ENCODE measurements at places on chromosomes 2 and 18. TPM values are rescaled to one million over a fixed set of nuclear protein-coding genes. Genes with fewer than 3 reads are reported as not detected.

- no peak for DNase-seq
These were observed 231.9 kb upstream of the SIX2 start for GRCh38 chr2:45241061-45241561.

GRCh38 chr18:24995056-24995455 lies 356.9 kb downstream of the ZNF521 start:
- no peak for DNase-seq

- no peak for DNase-seq
These were observed 82.3 kb downstream of the TWIST2 start for GRCh38 chr2:238930216-238930615.

DNA sequence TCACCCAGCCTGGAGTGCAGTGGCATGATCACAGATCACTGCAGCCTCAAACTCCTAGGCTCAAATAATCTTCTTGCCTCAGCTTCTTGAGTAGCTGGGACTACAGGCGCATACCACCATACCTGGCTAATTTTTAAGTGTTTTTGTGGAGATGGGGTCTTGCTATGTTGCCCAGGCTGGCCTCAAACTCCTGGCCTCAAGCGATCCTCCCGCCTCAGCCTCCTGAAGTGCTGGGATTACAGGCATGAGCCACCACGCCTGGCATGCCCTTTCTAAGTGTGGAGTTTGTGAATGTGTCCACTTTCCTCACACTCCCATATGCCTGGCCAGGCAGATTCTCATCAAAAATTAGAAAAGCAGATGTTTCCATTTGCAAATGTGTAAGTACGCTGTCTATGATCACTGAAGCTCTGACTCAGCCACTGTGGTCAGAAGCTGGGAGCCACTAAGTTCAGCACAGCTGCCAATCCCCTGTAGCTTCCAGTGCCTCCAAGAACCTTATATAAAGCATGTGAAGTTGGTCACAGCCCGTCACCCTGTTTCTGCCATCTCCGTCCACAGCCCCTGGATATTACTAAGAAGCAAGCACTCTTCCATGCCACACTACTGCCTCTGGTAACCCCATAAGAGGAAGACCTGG lies 155.4 kb downstream of the FAM210A start:
- no peak for DNase-seq

DNA sequence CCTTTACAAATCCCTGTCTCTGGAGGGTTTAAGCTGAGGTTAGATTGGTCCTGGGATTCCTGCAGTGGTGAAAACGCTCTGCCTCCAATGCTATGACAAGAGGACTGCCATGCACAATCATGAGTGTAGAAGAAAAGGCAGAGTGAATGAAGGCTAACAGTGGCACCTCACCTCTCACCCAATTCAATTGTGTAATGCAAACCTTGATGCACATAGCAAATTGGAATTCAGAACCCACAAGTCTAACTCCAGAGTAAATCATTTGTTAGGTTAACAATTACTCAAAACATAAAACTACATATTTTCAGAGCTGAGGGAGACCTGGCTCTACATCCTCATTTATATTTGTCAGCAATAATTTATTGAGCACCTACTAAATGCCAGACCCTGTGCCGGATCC lies 1.8 kb downstream of the TGFBRAP1 start:
- no peak for DNase-seq

- DNase-seq, result no peak
These were observed 65.4 kb downstream of the LDAH start for GRCh38 chr2:20757405-20758090.

The DCC gene
- polyA plus RNA-seq, result 8.5 TPM

DNA sequence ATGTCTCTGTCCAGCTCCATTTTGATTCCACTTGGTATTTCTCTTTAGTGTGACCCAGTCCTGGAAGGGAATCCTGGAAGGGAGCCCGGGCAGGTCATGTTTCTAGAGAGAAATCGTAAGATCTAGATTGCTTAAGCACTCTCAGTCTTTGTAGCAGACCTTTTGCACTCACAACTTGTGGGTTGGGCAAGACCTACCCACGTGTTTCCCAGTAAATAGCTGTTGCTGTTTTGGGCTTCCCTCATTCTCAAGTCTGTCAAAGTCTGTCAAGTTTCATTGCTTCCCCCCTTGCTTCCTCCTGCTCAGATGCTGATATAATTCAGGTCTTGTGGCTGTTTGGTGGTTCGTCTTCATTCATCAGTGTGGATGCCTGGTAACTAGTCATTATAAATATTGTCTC lies 17.4 kb upstream of the NEMP2 start:
- no peak for DNase-seq

- DNase-seq, result no peak
These were observed 3.4 kb downstream of the OTX1 start for GRCh38 chr2:63053889-63054602.

DNA sequence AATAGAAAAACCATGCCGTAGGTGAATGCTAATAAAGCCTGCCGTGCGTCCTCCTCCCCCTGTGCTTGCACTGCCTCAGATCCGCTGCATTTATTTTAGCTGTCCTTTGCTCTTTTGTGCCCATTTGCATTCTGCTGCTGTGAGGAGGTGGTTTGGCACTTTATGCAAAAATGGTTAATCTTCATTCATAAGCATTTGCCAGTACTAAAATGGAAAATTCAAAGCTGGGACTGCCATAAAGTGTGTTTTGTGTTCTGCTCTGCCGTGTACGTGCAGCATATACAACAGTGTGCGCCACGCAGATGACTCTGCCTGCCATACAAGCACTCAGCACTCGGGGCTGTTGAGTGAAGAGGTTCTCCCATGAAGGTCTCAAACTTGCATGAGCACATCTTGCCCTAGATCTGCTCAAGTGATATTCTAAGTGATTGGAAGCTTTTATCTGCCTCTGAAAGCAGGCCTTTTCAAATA lies 73.6 kb downstream of the SPATS2L start:
- DNase-seq, result no peak

DNA sequence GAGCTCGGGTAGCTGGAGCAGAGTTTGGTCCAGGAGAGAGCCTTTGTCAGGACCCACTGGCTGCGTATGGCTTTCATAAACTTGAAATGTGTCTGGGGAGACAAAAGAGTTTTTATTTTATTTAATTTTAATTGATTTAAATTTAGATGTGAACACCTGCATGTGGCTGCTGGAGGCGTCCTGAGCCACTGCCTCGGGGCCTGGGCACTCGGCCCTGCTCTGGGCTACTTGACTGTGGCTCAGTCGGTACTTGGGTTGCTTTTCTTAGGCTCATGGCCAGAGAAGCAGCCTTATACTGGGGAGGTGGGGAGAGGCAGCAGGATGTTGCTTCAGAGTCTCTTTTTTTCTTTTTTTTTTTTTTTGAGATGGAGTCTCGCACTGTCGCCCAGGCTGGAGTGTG lies 661.8 kb upstream of the HS6ST1 start:
- no peak for DNase-seq

The MEIS1 gene
- 132 TPM for polyA plus RNA-seq

GRCh38 chr2:46988230-46988629 lies 72.6 kb upstream of the MCFD2 start:
- no peak for DNase-seq

The NAT8 gene
- polyA plus RNA-seq, result 25.5 TPM

- DNase-seq, result no peak
These were observed 204.3 kb downstream of the ZNF385B start for GRCh38 chr2:179657068-179657595.

DNA sequence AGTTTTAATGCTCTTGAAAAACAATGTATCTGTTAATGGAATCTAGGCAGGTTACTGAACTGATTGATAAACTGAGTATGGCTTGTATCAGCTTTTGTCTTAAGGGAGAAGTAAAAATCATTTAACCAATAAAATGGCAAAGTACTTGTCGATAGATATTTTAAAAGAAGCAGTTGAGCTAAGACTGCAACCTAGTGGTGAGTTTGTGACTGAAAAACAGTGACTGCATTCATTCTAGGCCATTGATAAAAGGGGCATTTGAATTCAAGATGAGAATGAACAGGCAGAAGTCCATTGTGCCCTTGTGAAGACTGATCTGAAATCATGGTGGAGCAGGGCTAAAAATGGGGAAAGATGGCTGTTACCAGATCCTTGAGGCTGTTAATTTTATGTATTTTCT lies 59.4 kb upstream of the MSTN start:
- no peak for DNase-seq

- DNase-seq, result no peak
These were observed 226.6 kb upstream of the AGAP1 start for GRCh38 chr2:235267251-235267650.

GRCh38 chr2:199499005-199499404 lies 41.3 kb upstream of the SATB2 start:
- DNase-seq, result no peak

DNA sequence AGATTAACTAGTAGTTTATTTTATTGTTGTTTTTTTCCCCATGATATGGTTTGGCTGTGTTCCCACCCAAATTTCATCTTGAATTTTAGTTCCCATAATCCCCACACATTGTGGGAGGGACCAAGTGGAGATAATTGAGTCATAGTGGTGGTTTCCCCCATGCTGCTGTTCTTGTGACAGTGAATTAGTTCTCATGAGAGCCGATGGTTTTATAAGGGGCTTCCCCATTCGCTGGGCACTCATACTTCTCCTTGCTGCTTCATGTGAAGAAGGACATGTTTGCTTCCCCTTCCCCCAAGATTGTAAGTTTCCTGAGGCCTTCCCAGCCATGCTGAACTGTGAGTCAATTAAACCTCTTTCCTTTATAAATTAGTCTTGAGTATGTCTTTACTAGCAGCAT lies 36.5 kb downstream of the GALNT14 start:
- DNase-seq, result no peak

- no peak for DNase-seq
These were observed 124.9 kb upstream of the PXDN start for GRCh38 chr2:1869248-1869647.

DNA sequence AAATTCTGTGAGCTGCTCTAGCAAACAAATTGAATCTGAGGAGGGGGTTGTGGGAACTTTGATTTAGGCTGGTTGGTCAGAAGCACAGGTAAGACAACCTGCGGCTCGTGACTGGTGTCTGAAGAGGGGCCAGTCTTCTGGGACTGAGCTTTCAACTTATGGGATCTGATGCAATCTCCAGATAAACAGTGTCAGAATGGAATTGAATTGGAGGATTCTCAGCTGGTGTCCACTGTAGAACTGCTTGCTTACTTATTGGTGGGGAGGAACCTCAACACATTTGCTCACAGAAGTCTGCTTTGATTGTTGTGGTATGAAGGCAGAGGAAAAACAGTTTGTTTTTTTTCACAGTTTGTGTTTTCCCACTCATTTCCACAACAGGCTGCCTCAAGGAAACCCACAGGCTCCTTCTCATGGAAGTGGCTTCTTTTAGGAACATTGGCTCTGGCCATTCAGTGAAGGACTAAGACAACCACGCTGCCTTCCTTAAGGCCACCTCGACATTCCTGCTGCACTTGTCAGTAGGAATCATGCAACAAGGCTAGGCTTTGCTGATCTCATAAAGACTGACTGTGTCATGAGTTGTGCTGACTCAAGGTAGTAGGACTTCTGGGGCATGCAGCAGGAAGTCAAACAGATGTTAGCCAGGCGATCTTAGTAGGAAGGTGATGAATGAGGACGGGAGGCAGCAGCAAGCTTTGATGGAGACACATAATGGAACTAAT lies 104.7 kb downstream of the TSN start:
- DNase-seq, result no peak

DNA sequence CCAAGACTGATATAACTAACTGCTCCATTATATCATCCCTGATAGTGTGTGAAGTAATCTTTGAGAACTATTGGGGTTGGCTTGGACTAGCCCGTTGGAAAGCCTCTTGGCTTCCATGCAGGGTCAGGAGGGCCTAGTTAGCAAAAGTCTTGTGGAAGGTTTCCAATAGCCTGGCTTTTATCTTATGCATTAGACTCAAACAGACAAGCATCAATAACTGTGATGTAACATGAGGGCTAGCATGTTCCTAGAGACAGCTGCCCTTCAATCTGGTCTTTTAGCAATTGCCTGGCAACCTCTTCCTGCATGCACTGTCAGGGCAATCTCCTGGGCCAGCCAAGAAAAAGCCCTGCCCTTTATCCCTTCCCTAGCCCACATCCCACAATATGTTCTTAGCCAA lies 18.2 kb downstream of the SLC8A1 start:
- no peak for DNase-seq

DNA sequence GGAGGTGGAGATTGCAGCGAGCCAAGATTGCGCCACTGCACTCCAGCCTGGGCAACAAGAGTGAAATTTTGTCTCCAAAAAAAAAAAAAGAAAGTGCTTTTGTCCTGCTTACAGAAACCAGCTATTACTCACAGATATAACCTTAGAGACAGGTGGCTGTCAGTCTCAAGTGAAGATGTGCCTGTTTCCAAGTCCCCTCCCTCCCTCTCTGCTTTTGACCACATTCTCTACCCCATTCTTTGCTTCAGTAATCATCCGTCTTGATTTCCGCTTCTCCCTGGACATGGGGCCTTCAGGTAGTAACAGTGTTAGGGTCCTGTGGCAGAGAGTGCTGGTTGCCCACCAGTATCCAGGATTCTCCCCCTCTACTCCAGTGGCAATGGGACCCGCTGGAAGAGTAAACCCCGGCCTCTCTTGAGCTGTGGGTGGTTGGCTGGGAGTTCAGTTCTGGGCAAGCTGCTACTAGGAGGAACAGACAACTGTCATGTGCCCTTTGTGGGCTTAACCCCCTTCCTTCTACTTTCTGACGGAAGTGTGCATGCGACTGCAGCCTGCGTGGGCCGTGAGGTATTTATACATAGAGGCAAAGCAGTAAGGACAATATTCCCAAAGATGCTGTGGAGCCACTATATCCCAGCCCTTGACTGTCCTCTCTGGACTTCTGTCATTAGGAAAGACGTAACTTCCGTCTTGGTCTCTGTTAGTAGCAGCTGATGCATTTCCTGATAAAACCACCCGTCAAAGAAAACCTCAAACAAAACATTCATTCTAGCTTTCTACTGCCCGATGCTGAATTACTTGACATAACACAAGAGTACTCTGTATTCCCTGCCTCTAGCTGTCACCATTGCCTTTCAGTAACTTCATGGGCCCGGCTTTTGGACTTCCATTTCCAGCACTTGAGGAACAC lies 17.8 kb downstream of the PDCL3 start:
- no peak for DNase-seq

The CXCR1 gene
- polyA plus RNA-seq, result 0.06 TPM

GRCh38 chr2:9394816-9395215 lies 28.5 kb downstream of the ITGB1BP1 start:
- DNase-seq, result no peak

- DNase-seq, result no peak
These were observed 8.1 kb downstream of the CHN1 start for GRCh38 chr2:174997110-174997509.

All from left renal cortex interstitium (tissue), 4 donors.